Effector CD4-positive, alpha-beta T cell (primary cell): ENCODE measurements at places on chromosomes 7 and 10.

- DNase-seq: no peak
Measured at GRCh38 chr7:32104766-32105165, 34.6 kb upstream of the PDE1C start.

DNA sequence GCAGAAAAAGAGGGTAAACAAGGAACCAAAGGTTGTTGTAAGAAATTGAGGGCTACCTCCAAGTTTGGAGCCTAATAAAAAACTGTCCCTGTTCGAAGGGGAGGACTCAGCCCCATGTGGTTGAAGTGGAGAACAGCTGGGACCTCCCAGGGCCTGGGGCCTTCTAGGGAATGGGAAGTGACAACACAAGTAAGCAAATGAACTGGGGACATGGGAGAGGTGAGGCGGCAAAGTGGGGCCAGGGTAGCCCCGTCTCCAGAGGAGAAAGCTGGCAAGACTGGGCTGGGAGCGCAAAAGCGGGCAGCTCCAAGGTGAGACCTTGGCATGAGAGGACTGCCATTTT, 198.1 kb downstream of the ZNF438 start:
- DNase-seq: no peak

GRCh38 chr7:12759151-12759550, 71.7 kb downstream of the ARL4A start:
- DNase-seq: no peak

GRCh38 chr10:116978901-116979300, 26.1 kb downstream of the SHTN1 start:
- no peak for DNase-seq

GRCh38 chr7:91949221-91950009, 8.8 kb downstream of the AKAP9 start:
- DNase-seq: no peak

GRCh38 chr7:130598056-130598455, 70.5 kb downstream of the COPG2 start:
- no peak for DNase-seq

GRCh38 chr10:113854761-113855588, 514 bp downstream of the NHLRC2 start:
- peak; percentile 23 for DNase-seq

- DNase-seq: peak; percentile 78
Measured at GRCh38 chr7:6589829-6590644, at the start of gene INTS15. Gene INTS15, plus strand, starts transcription at chr7:6590021. Its CDS starts 263 bp downstream, at chr7:6590284.
